Stimulated activated CD8-positive, alpha-beta memory T cell treated with anti-CD3 and anti-CD28 coated beads, Interleukin-4, amount 100 ng/mL, for 1 hour (primary cell): ENCODE measurements at places on chromosomes 5 and 9.

DNA sequence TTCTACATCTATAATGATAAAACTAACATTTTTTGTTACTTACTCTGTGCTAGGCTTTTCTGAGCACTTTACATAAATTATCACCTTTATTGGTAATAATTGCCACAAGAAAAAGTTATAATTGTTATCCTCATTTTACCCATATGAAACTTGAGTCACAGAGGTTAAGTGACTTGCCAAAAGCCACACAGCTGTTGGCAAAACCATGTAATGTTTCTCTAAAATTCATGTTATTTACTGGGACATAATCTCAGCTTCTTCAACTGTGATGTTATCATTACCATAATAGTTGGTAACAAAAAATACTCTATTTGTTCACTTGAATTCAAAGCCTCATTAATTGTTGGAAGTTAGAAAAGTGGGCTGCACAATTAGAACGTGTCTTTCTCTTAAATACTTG is 437.3 kb downstream of the BRINP1 start:
- no peak for DNase-seq

GRCh38 chr5:44294516-44294915 is 94.7 kb downstream of the FGF10 start:
- DNase-seq, result no peak

DNA sequence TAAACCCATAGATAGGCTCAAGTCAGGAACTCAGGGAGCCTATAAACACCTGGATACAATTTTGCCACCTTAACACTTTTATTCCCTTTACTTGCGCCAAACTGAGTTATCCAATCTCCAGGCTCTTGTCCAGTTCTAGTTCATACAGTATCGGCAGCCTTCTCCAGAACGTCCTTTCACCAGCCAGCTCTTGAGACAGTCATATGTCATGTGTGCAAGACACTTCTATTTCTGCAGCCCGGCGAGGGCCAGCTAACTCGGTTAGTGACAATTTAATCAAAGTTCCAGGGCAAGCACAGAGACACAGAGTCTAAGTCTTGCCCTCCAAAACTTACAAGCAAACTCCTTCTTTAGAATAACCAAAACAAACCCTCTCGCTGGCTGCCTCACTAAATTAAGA is 12.9 kb downstream of the ABCA1 start:
- no peak for DNase-seq

DNA sequence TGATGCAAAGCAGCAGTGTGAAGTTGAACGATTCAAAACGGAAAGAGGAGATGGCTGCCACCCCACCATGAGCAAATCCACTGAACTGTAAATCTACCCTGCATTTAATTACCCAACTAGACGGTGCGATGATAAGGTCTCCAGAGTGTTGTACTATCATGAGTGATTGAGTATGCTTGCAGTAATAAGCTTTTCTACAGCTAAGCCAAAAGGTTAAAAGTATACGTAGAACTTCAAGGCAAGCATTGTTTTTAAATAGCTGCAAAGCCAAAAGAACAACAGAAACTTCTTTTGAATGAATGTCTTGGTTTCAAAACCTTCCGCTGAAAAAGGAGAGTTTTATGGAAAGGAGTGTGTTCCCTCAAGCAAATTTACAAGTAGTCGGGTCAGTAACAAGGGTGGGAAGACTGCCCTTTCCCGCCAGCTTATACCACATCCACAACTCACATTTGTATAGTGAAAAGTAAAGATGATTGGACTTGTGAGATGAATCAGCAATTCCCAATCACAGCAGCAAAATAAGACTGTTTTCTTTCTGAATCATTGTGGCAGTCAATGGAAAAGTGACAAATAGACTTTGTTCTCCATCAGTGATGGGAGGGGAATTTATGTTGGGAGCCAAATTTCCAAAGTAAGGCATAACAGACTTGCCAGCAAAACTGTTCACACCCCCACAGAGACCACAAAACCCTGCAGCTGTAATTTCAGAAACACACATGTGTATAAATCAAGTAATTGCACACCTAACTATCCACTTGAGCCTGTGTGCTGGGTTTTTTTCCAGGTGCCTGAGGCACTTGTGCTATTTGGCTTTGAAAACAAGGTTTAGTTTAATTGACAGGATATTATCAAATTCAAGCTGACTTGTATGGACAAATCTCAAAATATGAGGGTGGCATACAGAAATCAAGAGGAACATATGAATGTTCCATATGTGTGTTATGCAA is 407.7 kb upstream of the GRAMD2B start:
- no peak for DNase-seq

DNA sequence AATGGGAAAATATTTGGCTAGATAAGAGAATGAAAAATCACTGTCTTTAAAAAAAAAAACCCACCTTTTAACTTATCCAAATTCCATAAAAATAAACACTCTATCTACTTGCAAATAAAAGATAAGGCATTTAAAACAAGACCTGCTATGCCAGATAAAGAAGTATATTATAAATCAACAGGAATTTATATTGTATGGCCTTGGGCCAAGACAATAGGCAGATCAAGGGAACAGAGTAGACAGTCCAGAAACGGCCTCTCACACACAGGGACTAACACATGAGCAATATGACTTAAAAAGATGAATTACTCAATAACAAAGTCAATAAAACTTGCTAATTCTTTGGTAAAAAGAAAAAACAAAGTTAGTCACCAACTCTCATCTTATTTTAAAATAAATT is 34.7 kb upstream of the ICE1 start:
- no peak for DNase-seq

DNA sequence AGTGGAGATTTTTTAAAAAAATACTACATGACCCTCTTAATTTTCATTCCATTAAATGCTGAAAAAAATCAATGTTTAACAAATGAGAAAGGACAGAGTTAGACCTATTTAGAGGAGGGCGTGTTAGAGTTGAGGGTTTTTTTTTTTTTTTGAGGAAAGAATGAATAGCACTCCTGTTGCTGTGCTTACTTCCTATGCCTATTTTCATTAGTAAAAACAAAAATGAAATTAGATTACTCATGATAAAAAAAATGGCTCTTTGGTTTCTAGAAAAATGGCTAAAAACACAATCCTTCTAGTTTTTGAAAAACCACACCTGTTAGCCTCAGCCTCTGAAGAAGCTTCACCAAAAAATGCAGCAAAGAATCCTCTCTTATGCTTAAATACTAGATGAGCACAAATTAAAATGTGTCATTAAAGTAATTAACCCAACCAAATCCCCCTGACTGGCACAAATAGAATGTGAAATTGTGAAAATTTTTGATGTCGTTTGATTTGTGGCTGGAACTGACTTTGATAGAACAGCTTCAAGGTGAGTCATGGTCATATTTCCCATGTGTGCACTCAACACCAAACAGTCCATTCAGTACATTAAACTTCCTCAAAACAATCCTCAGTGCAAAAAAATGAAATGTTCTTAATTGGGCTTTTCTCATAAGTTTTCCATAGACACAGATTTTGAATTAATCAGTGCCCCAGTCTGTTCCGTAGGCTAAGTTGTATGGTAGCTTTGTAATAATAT is 98.0 kb downstream of the MACIR start:
- DNase-seq, result no peak

- no peak for DNase-seq
These were observed 5.3 kb downstream of the SET start for GRCh38 chr9:128694344-128694743.

DNA sequence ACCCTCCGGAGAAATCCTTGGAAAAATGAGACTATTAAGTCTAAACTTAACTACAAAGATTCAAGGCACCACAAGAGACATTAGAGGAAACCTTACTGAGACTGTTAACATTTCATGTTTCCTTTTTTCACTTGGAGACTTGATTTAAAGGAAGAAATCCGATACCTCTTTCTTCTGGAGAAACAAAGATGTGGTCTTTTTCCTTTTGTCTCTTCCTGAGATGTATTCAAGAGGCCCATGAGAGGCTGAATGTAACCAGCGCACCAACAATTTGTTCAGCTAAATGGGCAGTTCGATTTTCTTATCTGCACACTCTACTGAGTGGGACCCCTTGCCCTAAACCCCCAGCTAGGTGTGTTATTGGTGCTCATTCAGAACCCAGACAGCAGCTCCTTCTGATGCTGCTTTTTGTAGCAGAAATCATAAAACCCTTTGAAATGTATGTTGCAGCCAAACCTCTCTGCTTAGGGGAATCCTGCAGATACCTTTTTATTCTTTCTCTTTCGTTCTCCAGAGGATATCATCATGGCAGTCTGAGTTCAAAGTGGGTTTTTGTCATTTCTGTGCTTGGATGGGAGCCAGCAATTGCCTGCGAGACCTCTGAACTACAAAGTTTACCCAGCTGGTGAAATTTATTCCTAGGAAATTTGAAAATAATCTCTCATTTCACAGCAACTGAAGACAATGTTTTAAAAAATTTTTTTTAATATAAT is 41.9 kb upstream of the ACTBL2 start:
- no peak for DNase-seq

DNA sequence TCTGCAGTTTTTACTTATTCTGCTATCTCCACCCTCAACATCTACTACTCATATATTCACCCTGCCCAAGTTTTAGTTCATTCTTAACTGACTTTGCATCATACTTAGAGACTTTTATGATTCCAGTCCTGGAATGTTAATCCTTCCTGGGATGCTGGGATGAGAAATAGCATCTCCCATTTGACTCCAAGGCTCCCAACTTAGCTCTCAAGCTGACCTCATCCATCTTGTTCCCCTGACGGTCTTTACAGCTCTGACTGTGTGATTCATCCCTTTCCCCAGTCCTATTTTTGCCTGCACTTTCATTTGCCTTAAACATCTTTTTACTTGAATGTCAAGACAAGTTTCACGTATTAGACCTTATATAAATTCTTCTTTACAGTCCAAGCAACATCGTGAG is 297.8 kb downstream of the EPB41L4A start:
- DNase-seq, result no peak
